ENCODE measurements at places on chromosomes 3 and 15.

- DNase-seq, result no peak
These were observed 64.2 kb downstream of the ISG20 start for GRCh38 chr15:88702983-88703382.

DNA sequence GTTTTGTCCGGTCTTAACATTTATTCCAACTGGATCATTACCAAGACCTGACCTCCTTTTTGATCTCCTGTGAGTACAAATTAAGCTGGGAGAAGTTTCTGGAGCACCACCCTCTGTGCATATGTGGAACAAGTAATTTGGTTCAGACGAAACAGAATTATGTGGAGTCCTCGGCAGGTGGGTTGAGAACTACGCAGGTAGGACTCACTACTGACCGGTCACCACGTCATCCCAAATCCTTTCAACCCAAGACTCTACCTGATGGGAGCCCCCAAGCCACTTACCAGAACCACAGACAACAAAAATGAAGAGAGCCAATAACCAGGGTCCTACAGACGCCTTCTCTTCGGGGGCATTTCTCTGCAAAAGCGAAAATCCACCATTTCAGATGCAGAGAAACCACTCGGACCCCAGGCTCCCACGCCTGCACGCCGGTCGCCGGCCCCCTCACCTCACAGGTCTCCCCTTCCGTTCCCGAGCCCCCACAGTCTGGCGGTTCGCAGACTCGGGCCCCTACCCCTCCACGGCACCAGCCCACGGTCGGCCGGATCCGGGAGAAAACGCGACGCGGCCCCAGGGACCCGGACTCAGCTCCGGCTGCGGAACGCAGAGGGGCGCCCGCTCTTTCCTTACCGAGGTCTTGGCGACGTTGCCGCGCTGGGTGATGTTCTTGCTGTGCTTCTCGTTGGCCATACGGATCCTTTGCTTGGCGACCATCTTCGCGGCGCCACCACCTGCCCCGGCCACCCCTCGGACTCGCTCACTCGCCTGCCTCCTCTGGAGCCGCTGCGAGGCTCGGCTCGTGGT, 674 bp downstream of the SERP1 start:
- DNase-seq, result peak; percentile 34

GRCh38 chr3:47825590-47825989, 22.7 kb downstream of the DHX30 start:
- no peak for DNase-seq

GRCh38 chr3:52473026-52473425, 17.6 kb downstream of the NISCH start:
- DNase-seq, result no peak

GRCh38 chr3:8539419-8539818, 37.8 kb downstream of the LMCD1 start:
- no peak for DNase-seq

DNA sequence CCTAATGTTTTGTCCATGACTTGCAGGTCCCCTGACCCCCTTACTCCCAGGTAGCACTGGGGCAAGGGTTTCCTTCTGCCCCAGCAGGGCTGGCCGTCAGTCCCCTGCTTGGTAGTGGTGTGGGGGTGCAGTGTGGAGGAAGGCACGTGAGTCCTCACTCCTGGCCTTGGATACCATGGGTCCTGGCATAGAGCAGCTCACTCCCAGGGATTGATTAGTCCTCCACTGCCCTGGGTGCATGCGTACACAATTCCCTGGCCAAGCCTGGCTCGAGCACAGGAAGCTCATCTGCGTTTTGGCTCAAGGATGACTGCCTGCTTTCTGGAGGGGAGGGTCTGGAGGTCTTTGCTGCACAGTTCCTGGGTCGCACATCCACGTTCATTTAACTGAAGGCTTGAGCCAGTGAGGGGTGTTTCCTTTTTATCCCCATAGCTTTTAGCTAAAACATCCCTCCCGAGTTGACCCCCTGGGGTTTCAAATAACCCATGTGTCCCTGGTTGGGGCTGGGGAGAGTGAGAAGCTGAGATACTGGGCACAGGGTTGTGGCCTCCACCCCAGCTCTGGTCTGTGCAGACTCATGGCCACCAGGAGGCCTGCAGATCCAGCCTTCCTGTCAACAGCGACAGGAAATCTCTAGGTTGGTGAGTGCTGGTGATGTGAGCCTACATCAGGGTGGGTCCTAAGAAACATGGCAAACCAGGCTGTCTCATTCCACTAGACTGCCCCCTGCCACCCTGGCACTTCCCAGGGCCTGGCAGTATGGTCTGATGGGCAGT, 11.5 kb downstream of the HEMK1 start:
- DNase-seq, result no peak

- DNase-seq, result no peak
These were observed 183.4 kb upstream of the THRB start for GRCh38 chr3:24678021-24678420.

DNA sequence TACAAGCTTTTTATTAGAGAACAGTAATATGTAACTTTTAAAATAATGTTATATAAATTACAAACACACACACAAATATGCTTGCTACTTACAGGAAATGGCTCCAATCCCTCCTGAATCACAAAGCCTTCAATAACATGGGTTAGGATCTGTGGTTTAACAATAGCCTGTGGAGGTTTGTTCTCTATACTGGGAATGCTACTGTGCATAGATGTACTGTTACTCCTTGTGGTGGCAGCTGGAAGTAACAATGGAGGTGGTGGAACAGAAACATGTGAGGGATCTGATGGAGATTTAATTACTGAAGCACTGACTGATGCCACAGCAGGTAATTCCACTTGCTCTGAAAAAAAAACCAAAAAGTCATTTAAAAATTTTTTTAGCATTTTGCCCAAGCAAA, 64.4 kb downstream of the PHC3 start:
- no peak for DNase-seq

DNA sequence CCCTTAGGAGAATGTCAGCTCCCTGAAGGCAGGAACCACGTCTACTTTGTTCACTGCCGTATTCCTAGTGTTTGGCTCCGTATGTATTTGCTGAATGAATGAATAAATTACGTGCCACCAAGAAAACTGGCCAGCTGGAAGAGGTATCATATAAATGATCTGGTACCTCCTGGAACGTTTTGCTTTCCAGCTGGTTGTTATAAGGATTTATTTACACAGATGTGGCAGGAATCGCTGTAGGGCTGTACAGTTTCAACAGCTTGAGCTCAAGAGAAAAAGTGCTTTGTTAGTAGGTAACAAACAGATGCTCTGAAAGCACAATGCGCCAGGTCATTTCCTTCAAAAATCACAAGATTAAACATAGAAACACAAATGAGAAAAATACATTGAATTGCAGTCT, 108.8 kb upstream of the ATP2B2 start:
- DNase-seq, result no peak

GRCh38 chr3:78517965-78518364, 1249.8 kb downstream of the ROBO1 start:
- no peak for DNase-seq

- DNase-seq, result no peak
These were observed 69.9 kb downstream of the NR2E3 start for GRCh38 chr15:71880276-71880675.

- no peak for DNase-seq
These were observed 130.8 kb upstream of the PRR20G start for GRCh38 chr3:127418560-127419147.

GRCh38 chr3:22526266-22526837, 676.8 kb upstream of the UBE2E2 start:
- no peak for DNase-seq

DNA sequence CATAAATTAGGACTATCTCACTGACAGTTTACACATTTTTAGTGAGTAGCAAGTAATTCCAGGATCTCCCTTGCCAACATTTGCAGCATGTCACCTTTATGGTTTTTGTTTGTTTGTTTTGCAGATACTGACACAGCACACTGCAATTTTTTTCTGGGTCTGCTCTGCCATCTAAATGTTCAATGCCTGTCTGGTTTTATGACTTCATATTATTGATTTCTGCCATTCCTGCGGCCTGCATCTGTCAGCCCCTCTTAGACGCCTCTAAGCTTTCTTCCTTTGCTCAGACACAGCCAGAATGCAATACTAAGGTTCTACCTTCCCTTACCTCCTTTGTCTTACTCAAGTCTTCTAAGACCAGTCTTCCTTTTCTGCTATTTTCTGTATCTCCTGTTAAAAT, 321.2 kb upstream of the AZI2 start:
- DNase-seq, result no peak

- no peak for DNase-seq
These were observed 15.7 kb upstream of the LRRC58 start for GRCh38 chr3:120364821-120365220.

GRCh38 chr3:152097120-152097519, 171.6 kb upstream of the MBNL1 start:
- no peak for DNase-seq

DNA sequence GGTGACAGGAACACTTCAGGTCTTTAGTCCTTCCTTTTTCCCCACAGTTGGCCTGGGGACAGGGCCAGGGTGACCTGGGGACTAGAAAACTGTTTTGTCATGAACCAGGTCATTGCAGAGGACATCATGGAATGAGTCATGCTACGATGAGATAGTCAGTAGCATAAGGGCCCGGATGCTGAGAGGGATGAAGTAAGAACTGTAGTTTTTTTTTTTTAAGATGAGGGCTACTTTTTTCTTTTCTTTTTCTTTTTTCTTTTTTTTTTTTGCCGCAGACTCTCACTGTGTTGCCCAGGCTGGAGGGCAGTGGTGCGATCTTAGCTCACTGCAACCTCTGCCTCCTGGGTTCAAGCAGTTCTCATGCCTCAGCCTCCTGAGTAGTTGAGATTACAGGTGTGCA, 8.0 kb downstream of the MAP2K5 start:
- no peak for DNase-seq

GRCh38 chr3:280681-281080, 84.1 kb downstream of the CHL1 start:
- no peak for DNase-seq

DNA sequence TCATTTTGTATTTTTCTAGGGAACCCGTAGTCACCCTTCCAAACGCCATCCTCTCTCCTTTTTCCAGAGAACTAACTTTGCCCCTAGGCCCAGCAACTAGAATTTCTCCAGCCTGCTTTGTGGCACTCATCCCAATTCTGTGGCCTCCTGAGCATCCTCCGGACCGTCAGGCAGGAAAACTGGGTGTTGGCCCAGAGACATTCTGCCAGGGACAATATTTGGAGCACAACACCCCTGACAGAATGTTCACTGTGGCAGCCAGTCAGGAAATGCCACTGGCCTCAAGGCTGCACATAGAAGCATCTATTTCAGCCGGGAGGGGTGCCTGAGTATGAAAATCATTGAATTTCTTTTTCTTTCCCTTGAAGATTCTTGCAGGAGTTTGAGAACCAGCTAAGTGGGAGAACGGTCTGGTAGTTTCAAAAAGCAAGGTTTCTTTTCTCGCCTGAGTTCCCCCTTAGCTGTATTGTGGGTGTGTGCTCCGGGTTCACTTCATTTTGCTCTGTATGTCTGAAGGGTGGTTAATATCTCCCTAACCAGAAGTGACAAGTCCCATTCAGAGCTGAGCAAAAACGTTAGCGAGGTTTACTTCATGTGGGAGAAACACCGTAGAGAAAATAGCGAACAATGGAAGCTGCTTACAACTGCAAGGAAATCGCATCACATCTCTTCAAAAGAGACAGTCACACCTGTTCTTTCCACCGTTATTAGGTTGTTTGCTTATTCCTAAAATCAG, 108.1 kb upstream of the TPM1 start:
- DNase-seq, result no peak

- DNase-seq, result no peak
These were observed 97.4 kb downstream of the WNT7A start for GRCh38 chr3:13782501-13782900.

- DNase-seq, result no peak
These were observed 2.7 kb downstream of the IMPDH2 start for GRCh38 chr3:49026536-49026935.

GRCh38 chr3:127524296-127524896, 66.1 kb downstream of the TPRA1 start:
- no peak for DNase-seq

DNA sequence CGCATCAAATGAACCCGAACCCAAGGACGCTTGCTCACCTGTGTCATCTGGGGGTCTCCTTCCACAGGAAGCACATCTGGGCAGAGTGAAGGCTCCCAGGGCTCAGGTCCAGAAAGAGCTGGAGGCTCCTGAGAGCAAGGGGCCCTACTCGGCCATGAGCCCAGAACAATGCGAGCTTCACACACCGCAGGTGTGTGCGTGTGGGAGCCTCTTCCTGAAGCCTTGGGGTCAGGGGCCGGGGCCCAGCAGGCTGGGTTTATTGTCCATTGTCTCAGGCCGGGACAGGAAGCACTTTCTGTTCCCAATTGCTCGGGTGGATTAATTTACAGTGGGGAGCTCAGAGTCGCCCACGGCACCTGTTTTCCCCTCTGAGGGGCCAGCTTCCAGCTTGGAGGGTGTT, 74.8 kb downstream of the RPN1 start:
- no peak for DNase-seq

GRCh38 chr3:189337673-189338091, 165.9 kb downstream of the TPRG1 start:
- DNase-seq, result no peak

Data from Calu3 (cell line).